ENCODE measurements at places on chromosomes 6 and 20.

- DNase-seq = no peak
These were observed 23.9 kb upstream of the MOXD1 start for GRCh38 chr6:132425176-132425575.

DNA sequence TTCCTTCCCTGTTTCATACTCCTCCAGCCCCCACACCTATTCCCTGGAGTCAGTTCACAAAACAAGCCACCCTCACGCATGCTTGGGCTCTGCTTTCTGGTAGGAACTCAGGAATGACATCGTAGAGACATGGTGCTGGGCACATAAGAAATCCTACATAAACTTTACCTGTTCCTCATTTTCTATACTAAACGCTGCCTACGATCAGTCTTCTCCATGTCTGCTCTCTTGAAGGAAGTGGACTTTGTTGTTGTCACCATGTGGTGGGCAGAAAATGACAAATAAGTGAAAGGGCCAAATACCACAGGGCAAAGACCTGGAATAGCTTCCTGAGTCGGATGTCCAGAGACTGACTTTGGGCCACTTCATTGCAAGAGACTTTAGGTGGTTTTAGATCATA is 10.1 kb downstream of the MYLK4 start:
- DNase-seq = no peak

GRCh38 chr6:327538-328116 is 35.3 kb downstream of the DUSP22 start:
- DNase-seq = no peak

DNA sequence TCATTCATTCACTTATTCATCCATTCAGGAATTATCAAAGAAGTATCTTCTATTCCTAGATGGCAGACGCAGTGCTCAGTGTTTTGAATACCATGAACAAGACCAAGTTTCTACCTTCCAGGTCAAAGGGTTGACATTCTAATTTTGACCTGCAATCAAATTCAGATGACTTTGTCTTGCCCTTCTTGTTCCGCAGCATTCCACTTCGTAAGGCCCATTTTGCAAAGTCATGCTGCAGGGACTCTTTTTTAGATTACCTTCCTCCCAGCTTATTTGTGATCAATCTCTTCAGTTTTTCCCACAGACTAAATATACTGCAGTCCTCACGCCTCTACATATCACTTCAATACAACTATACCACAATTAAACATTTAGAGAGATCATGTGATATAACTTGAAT is 7.1 kb upstream of the TAAR1 start:
- peak; percentile 17 for DNase-seq

DNA sequence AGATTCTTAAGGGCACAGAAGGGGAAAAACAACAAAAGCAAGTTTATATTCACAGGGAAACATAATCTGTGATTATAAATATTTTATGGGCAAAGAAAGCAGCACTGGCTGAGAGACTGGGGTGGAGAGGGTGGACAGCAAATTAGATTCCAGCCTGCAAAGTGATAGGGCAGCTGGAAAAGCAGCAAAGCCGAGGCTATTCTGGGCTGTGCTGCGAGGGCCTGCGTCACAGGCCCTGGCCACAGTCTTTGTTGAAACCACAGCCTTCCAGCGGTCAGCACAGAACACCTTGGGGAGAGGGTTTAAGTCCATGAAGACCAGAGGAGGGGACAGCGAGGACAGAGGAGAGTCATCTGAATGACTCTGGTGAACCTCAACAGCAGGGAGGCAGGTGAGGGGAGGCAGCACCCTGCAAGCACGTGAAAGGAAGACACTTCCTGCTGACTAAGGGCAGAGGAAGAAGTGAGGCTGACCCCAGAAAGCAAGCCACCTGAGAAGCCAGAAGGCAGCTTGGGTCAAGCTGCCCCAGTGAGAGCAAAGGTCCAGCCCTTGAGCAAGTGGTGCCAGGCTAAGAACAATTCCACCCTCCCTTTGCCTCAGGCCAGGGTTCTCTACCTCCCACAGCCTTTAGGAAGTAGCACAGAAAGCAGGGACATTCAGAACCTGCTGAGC is 17.1 kb downstream of the MRPL14 start:
- no peak for DNase-seq

DNA sequence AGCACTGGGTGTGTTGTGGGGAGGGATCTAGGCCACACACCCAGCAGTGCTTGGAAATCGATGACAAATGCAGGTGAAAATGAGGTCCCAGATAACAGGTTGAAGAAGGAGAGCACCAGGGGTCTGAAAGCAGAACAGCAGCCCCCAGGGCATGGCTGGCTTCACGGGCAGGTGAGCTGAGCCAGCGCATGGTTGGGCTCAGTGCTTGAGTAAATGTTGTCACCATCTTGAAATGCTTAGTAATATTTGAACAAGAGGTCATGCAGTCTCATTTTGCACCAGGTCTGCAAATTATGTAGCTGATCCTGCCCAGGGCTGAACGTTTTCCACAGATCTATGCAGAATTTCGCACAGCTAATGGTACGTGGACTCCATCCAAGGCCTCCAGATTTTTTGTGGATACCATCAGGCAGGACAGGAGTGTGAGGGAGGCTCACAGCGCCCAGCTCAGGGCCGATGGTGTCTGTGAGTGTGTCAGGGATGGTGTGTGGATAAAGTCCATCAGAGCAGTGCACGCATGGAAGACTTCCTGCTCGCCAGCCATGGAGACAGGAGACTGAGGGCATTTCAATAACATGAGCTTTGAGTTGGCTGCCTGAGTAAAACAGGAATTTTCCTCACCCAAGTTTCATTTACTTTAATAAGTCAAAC is 53.1 kb upstream of the SNX9 start:
- DNase-seq = no peak

GRCh38 chr20:47865451-47865850 is 80.2 kb upstream of the SULF2 start:
- no peak for DNase-seq

DNA sequence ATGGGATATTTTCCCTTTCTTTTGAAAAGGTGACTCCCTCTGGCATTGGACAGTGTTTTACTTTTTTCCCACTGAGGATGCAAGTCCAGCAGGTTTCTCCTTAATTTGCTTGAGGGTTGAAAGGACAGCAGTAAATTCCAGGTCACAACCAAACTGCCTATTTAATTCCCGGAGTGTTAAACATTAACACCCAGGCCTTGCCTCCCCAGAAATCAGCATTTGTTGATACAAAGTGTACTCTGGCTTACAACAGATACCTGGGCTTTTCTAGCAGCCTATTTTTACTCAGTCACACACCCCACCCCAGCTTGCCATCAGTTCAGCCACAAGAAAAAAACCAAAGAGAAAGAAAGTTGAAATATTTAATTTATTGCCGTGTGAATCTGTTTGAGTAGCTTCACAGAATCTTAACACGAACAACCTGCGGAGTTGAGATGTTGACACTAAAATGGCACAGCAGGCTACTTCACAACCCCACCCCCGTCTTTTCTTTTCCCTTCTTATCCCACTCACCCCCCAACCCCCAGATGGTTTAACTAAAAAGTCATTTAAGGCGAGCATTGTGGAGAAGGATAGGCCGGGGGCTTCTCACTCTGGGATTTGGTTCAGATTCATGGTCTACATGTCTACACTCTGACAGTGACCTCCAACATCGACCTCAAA is 45.7 kb downstream of the MYLIP start:
- DNase-seq = no peak

DNA sequence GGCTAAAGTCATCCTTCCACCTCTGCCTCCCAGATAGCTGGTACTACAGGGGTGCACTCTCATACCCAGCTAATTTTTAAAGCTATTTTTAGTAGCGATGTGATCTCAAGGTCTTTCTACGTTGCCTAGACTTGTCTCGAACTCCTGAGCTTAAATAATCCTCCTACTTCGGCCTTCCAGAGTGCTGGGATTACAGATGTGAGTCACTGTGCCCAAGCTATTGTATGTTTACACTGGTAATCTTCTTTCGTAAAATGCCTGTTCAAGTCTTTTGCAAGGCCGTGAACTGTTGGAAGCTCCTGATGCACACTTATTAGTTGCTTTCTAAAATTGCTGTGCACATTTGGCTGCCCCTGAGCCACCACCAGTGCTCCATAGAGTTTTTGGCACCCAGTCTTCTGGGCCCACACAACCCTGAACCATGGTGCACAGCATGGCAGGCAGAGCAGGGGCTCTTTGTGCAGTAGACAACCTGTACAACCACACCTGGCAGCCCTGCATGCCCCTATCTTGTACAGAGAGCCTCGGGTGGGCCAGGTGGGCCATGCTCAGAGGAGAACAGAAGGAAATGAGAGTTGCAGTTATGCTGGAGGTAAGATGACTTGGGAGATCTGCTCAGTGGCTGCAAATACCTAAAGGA is 33.3 kb downstream of the PDRG1 start:
- no peak for DNase-seq

DNA sequence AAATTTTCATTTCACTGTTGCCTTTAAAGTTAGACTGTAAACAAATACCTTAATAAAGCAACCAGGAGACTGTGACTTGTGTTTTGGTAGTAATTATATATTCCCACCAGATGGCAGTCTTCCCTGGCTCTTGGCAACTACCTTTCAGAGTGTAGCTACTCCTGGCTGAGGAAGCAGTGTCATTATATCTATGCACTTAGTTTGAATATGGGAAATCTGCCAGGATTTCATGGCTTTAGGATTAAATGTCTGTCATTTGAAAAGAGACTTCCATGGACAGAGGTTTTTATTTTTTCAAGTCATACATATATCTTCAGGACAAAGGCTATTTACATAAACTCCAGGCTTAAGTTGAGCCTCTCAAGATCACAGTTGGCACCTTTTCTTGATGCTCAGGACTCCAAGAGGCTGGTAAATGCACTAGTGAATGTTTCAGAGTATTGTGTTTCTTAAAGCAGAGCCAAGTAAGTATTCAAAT is 160.1 kb downstream of the C6orf58 start:
- peak; percentile 58 for DNase-seq

- peak; percentile 99 for DNase-seq
These were observed 448 bp upstream of the RIN2 start for GRCh38 chr20:19757487-19758132.

GRCh38 chr20:517221-517620 is 26.4 kb downstream of the CSNK2A1 start:
- DNase-seq = no peak

DNA sequence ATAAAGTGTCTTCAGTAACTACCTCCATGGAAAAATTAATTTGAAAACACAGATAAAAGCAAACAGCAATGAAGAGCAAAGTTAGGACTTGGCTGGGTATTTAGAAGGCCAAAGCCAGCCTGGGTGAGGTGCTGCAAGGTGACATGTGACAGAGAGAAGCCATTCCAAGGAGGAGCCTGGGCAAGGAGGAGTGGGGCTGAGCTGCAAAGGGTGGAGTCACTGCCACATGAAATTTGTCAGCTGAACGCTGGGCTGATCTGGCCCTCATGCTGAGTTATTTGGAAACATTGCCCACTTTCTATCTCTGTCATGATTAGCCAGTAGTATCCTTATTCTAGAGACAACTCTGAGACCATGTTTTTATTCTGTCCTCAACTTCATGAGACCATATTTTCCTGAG is 76.3 kb downstream of the PERP start:
- no peak for DNase-seq

GRCh38 chr6:13331516-13332348 is 3.4 kb upstream of the TBC1D7 start:
- no peak for DNase-seq

- DNase-seq = no peak
These were observed 109.1 kb downstream of the TFAP2B start for GRCh38 chr6:50927800-50928199.

DNA sequence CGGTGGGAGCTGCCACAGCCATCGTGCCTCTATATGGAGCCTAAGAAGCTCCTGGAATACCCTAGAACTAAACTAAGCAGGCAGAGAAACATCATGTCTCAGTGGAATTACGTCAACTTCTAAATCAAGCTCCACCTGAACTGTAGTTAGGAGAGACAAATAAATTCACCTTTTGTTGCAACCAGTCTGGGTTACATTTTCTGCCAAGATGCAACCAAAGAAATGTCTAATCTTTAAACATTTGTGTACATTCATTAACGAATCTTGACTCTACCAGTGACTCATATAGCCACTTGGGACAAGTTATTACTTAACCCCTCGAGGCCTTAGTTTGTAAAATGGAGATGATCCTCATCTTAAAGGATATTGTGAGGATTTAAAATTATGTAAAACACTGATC is 8.9 kb downstream of the PTPRK start:
- DNase-seq = no peak

DNA sequence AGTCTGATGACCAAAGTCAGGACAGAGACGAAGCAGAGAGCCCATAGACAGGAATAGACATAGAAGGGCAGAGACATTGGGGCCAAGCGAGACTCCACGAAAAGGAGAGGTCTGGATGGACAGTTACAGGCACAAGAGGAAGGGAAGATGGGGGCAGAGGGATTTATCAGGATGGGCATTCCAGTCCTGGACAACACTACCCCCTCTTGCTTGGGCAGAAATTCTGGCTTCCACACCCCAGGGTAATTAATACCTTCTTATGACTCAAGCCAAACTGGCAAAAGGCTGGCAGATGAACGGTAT is 82.2 kb upstream of the MAFB start:
- DNase-seq = no peak

DNA sequence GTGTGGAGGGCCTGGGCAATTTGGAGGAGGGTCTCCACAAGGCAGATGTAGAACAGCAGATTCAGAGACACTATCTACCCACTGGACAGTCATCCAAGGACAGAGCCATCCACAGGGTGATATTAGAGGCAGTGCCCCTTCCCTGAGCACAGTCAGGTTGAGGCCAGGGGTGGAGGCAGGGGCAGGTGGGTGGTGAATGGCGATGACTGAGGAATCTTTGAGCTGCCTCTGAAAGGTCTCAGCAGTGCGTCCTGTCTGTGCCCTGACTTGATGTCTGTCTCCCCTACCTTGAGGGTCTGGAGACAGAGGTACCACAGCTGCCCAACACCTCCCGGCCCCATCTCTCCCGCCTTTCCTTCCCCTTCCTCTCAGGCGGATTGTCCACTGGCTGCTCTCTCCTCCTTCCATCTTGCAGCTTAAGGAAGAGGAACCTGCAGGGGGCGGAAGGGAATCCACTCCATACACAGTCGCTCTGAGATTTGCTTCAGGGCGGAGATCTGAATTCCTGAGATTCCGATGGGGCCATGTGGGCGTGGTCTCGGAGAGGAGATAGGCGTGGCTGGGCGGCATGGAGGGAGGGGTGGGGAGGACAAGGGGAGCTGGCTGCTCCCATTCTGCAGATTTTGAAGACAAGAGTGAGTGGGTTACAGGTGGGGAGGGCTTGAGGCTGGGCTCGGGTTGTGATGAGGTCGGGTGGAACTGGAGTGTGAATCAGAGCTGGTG is 1.7 kb downstream of the MUCL3 start:
- DNase-seq = peak; percentile 92

GRCh38 chr6:40977695-40978094 is 61.3 kb downstream of the UNC5CL start:
- no peak for DNase-seq

DNA sequence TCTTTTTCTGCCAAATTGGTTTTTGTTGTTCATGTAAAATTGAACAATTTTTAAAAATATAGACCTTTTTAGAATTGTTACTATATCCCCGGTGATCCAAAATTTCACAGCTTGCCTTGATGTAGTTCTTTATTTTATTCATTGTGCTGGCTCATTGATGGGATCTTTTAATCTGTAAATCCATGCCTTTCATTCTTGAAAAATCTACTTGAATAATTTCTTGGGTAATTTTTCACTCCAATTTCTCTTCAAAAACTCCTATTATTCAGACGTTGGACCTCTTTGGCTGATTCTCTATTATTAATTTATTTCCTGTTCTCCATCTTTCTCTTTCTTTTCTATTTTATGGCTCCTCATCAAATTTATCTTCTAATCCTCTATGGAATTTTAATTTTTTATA is 476.1 kb upstream of the CITED2 start:
- no peak for DNase-seq
